ENCODE measurements at places on chromosomes 5 and 9.

GRCh38 chr5:38543074-38543473, 13.4 kb downstream of the LIFR start:
- no peak for DNase-seq

DNA sequence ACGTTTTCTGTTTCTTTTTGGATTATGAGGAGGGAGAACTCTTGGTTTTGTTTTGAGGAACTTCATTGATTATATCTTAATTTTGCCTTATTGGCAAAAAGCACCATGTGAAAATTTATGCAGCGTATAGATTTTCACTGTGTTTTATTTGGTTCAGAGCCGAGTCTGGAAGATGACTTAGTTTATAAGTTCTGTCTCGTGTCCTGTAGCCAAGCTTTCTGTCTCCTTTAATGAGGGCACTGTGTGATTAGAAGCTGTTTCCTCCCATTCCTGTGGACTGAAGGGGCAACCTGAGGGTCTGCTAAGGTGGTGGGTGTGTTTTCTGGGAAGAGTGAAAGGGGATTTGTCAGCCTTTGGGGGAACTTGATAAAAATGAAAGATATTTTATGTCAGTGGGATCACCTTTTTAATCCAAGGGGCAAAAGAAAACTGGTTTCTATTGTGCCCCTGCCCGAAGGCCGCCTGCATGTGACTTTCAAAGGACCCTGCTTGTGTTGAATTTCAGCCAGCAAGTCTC, 262.1 kb downstream of the FANCC start:
- no peak for DNase-seq

DNA sequence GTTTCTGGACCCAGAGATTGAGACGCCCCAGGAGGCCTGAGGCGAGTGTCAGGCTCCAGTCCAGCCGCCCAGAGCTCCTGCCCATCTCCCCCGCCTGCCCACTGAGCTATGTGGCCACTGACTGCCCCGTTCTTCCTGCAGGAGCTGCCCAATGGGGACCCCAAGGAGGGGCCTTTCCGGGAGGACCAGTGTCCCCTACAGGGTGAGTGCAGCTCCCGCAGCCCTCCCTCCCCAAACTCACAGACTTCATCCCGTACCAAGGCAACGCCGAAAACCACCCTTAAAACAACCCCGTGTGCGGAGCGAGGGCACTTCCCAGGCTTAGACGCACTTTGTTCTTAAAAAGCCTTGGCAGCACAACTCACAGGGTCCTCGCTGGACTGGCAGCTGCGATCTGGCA, 23.4 kb downstream of the NKD2 start:
- no peak for DNase-seq

DNA sequence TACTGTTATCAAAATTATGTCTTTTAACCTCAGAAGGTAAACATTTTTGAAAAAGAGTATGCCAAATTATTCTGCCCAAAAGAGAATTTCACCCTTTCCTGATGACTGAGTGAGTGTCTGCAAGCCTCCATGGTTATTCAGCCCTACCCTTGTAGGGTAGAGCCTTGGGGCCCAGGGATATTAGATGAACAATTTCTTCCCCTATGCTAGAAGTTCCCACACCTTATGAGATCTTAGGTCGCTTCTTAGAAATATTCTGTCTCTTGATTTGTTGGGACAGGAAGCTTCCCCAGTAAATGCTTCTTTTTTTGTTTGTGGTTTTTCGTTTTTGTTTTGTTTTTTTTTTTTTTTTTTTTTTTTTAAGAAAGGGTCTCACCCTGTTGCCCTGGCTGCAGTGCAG, 3.1 kb downstream of the CRB2 start:
- no peak for DNase-seq

DNA sequence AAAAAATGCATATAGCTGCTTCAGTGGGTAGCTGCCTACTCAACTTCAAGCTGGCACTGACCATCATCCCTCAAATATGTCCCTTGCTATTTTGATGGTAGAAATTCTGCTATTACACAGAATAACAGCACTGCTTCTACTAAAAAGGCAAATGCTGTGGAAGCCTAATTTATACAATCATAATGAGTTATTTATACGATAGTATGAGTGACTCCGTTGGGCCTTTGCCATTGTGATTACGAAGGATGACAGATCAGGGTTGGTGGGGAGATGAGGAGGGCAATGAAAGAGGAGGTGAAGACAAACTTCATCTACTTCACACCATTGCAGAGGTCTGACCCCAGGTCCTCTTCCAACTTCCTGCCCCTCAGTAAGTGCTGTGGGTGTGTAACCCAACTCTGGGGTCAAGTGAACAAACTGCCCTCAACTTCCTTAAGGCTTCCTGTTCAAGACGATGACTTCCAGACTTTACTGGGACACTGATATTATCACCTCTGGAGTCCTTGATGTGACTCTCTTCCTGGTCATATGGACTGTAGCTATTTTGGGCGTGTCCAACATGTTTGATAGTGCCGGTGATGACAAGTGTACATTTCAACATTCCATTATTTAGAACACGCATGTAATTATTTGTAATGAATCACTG, 74.1 kb upstream of the RPS23 start:
- DNase-seq: no peak

- DNase-seq: no peak
Observed at GRCh38 chr5:36457511-36458270, 148.7 kb upstream of the SLC1A3 start.

GRCh38 chr5:147523069-147523468, 13.2 kb upstream of the DPYSL3 start:
- no peak for DNase-seq

GRCh38 chr5:145553177-145553576, 282.0 kb downstream of the PRELID2 start:
- no peak for DNase-seq
